ENCODE measurements at places on chromosomes 7 and 10.

DNA sequence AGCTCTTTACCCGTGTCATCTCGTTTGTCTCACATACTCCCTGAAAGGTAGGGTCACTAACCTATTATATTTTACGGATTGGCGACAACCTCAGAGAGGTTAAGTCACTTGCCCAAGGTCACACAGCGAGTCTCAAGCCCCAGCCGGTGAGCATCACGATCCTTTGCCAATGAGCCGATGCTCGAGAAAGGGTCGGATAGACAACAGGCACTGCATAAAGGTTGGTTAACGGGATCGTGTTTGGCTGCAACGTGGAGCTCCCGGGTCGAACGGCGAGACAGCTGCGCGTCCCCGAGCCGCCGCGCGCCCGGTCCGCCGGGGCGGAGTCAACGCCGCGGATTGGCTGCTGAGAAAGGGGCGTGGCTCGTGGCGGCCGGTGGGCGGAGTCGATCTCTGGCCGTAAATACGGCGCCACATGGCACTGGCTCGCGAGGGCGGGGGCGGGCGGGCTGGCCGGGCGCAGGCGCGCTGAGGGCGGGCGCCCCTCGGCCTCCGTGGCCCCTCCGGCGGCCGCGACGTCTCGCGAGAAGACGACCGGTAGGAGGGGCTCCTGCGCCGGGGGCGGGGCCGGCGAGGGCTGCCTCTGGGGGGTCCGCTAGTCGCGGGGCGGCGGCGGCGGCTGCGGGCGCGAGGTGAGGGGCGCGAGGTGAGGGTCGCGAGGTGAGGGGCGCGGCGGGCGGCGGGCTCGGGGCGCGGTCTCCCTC lies at the start of gene CHST12:
CHST12 (plus strand) TSS at position 598 of the 704 bp plus-strand sequence. CDS start 29,029 bp downstream, outside the sequence.
- DNase-seq, result peak; percentile 97

DNA sequence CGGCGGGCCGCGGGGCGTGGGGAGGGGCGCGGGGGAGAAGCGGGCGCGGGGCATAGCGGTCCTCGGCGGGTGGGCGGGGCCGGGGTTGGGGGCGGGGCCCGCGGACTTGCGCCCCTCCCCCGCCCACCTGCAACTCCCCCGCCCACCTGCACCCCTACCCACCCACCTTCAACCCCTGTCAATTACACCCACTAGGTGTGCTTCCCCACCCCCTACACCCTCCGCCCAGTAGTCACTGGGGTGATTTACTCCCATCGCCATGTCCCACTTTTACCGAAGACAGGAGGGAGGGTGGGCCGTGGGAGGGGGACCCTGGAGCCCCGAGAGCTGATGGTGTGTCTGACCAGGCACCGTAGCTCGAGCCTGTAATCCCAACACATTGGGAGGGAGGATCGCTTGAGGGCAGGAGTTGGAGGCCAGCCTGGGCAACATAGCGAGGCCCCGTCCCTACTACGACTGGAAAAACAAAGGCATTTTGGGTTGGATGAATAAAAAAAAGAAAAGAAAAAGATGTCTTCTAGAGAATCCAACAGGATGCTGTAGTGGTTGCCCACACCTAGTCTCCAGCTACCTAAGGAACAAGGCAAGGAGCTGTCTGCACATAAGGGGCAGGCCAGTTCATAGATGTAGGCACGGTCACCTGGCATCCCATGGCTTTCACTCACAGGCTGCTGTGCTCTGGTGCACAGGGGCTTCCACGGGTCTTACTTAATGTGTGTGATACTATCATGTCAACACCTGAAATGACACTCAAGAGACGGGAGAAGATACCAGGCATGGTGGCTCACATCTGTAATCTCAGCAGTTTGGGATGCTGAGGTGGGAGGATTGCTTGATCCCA lies 761 bp downstream of the KCTD7 start:
- no peak for DNase-seq

DNA sequence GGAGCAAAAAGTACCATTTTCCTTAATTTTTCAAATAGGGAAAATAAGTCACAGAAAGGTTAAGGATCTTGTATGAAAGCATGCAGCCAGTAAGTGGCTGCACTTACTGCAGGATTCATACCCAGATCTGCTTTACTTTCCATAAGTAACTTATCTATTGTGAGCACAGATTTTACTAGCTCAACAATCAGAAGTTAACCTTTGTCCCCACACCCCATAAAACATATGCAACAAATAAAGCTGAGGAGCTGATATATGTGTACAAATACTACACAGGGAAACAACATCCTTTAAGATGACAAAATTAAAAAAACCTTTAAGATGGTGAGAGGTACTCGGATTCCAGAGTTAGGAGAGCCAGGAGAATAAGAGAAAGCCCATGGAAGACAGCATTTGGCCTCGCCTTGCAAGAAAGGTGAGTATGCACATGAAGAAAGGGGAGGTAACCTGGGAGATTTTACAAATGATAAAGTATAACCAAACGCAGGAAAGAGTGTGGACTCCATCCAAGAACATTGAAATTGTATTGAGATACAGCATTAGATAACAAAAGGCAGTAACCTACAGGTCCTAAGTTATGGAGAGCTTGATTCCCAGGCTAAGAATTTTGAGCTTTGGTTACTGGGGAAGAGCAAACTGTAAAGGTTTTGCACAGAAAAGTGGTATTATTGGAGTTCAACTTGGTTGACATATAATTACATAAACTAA lies 87.1 kb downstream of the ITGB8 start:
- no peak for DNase-seq

- DNase-seq, result no peak
Observed at GRCh38 chr7:44853391-44853790, 5.5 kb upstream of the H2AZ2 start.

GRCh38 chr7:2274666-2275065 lies 32.6 kb downstream of the NUDT1 start:
- DNase-seq, result no peak

GRCh38 chr10:103812432-103812831 lies 42.9 kb downstream of the SH3PXD2A start:
- no peak for DNase-seq

DNA sequence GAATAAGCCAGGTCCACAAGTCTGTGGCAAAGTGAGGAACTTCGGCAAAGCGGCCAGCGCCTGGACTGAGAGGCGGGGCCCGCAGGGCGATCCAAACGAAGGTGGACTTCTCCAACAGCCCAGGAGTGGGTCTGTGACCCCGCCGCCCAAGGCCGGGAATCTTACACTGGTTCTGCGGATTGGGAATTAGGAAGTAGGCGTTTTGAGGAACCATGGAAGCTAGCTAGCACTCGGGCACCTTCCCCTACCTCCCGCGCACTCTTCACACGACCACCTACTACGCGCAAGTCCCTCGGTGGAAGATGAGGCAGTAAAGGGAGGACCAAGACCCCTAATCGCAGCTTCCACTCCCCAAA lies 570 bp upstream of the ARF5 start:
- DNase-seq, result no peak

GRCh38 chr10:20146004-20146403 lies 329.8 kb downstream of the PLXDC2 start:
- DNase-seq, result no peak

DNA sequence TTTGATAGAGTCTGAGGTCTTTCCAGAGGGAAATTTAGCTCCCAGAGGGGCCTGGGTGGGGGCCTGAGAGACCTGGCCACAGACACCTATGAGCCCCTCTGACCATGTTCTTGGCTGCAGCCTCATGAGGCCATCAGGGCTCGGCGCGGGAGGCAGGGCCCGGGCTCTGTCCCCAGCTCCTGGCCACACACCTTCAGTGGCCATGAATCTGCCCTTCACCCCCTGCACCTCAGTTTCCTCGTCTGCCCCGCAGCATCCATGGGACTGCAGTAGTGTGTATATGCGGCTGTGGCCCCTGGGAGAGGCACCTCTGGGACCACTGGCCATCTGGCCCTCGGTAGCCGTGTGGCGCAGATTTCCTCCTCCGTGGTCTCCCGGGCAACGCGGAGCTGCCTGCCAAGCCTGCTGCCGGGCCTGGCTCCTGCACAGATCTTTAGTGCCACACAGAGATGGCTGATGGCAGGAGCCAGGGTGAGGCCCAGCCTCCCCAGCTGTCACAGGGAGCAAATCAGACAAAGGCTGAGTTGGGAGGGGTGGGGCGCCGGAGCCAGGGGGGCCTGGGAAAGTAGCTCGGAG lies 23.6 kb upstream of the ADCYAP1R1 start:
- DNase-seq, result no peak

GRCh38 chr7:108171164-108171563 lies 41.0 kb upstream of the LAMB4 start:
- DNase-seq, result no peak

GRCh38 chr10:127215866-127216265 lies 19.5 kb upstream of the INSYN2A start:
- DNase-seq, result no peak

DNA sequence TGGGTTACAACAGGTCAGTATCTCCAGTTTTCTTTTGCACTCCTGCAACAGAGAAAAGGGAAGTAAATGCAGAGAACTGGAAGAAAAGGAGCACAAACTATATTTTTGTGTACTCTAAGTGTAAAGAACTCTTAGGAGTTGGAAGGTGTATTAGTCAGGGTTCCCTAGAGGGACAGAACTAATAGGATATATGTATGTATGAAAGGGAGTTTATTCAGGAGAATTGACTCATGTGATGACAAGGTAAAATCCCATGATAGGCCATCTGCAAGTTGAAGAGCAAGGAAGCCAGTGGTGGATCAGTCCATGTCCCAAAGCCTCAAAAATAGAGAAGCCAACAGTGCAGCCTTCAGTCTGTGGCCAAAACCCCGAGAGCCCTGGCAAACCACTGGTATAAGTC lies 22.6 kb upstream of the RAB18 start:
- no peak for DNase-seq

- no peak for DNase-seq
Observed at GRCh38 chr10:65313406-65313805, 1612.4 kb upstream of the LRRTM3 start.

DNA sequence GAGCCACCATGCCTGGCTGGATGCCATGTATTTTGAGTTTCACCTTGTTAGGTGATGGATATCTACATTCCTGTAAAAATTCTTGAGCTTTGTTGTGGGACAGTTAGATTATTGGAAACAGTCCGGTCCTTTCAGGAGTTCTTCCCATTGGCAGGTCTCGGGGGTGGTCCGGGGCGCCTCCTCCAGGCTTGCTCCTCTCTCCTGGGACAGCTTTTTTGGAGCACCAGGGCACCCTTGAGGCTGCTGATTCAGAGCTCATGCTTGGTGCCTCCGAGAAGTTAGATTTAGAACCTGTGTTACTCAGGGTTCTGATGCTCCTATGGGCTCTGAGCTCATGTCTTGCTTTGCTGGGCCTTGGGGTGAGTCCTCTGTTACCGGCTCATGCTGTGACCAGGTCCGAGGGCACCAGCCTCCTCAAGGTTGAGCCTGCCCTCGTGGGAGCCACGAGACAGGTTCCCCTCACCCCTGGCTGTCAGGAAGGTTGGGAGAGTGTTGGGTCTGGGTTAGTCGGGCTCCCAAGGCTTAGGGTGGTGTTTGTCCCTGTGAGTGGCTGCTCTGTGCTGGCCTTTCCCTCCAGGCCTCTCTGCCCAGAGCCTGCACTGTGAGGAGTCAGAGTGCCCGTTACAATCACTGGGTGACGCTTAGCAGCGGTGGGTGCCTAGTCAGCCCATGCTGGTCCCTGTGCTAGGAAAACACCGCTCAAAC lies 6.0 kb downstream of the SPRN start:
- DNase-seq, result no peak

DNA sequence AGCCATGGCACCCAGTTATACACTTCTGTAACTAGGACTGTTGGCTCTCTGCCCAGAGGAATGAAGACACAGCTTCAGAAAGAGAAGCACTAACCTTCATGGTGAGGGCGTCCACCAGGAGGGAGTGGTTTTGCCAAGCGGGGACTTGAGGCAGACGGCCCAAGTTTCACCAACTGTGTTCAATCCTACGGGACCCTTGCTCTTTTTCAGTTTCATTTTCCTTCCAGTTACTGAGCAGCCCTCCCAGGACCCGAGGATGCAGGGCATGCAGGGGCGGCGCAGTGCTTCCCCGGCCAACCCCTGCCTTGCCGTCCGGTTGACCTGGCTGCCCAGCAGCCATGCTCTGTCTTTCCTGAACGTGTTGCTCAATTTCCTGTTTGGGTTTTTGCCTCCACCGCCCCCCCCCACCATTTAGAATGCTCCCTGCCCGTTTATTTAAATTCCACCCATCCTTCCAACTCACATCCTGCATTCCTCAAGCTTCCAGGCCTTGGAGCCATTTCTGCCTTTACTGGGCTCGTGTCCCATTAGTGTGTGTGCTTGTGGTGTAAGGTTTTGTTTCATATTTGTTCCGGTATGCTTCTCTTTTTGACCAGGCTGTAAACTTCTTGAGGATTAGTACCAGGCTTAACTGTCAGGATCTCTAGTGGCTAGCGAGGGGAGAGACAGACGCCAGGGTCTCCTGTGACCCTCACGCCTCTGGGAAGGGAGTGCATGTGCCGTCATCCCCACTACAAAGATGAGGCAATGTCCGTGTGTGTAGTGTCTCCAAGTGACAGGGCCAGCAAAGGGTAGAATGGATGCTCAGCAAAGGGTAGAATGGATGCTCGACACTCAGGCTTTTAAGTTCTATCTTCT lies 31.6 kb downstream of the IL15RA start:
- no peak for DNase-seq

DNA sequence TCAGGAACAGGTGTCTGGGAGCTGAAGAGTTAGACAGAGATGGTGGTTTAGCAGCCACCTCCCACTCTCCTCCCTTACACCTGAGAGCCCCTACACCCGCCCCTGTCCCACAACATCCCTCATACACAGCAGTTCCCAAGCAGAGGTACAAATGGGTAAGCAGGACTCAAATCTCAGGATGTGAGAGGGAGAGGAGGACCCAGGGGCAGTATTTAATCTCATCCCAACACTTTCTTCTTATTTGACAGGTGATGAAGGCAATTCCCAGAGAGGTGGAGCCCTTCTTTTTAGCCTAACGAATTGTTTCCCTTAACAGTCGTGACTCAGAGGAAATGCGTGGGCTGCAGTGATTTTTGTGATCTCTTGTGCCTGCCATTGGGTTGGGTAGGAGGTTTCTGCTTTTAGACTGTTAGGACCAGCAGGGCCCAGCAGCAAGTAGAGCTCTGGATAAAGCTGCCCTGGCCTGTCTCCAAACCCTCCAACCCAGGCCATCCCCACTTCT lies 191.3 kb downstream of the HECW1 start:
- no peak for DNase-seq

DNA sequence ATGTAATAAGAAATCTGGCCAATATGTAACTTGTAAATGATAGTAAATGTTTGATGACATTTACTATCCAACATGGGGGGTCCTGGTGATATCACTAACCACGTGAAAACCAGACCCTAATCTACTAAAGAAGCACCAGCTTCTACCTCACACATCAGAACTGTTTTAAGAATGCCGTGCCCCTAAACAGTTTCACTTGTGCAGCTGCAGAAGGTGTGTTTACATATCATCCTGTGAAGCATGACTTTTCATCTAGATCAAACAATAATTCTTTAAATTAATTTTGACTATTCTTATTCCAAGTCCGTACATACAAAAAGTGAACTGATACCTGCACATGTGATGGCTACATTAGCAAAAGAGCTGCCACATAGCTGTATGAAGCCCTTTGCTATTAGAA lies 61.0 kb downstream of the STEAP1B start:
- DNase-seq, result no peak

DNA sequence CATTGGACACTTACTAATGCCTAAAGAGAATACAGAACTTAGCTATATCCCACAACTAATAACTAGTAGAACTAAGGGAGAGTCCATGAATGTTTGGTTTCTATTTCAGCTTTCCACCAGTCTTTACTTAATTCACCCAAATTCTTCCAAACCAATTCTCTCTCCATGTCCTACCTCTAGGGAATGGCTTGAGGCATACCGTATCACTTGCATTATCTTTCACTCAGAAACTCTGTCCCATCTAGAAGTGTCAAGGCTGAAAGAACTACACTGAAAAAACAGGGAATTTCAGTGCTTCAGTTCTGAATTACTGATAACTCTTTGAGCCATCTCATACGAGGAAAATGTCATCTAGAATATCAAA lies 758 bp downstream of the TMEM168 start:
- DNase-seq, result no peak

Data from HAP-1 (cell line).